ENCODE measurements at places on chromosomes 5 and 9.

DNA sequence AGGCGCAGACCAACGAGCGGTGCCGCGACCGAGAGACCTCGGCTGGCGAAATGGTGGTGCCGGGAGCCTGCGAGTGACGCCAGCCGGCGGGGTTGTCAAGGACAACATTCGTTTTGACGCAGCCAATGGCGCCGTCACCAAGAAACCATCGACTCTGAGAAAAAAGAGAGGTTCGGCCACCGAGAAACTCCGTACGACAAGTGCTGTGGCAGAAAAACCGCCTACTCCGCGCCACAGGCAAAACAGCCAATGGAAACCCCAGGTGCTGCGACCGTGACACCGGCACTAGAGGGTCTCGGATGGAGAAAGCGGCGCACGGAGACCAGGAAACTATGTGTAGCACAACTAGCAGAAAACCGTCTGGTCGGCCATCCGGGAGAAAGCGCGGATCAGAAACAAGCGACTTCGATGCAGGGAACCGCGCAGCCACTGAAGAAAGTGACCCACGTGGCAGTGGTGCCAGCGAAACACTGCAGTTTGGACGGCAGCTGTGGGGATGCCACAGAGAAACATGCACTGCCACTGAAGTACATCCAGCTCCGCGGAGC, 88.8 kb downstream of the ANXA2R start:
- peak; percentile 38 for DNase-seq

DNA sequence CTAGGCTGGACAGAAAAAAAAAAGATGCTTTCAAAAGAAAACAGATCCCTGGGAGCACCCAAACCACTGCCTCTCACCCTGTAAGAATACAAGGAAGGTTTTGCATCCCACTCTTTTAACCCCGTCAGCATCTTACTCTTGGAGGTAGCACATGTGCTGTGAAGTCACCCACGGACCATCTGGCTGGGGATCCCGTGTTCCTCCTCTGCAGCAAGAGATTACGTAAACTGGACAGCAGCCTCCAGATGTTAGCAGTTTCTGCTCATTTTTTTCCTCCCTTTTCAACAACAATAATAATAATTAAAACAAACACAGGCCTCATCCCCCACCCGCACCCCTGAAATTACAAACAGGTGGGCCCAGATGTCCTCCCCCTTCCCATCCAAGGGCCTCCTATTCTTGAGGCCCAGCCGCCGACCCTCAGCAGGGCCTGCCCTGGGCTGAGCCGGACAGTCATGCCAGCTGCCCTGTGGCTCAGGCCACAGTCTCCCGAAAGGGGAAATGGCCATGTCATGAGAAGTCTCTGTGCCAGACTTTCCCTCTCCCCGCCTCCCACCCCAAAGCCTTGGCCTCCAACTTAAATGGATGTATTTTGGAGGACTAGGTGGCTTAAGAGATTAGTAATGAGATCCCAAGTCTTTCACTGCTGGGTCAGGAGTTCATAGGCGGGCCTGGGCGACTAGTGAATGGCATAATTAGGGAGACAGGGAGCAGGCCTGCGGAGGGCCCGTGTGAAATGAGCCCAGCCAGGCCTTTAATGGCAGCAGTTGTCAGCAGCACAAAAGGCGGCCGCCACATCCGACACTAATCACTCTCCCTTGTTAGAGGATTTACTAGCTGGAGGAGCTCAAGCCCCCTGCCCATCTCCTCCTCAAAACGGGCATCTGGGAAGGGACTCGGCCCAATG, 165.1 kb downstream of the PAPPA start:
- peak; percentile 8 for DNase-seq

- no peak for DNase-seq
These were observed 18.4 kb upstream of the TCF7 start for GRCh38 chr5:134095887-134096589.

DNA sequence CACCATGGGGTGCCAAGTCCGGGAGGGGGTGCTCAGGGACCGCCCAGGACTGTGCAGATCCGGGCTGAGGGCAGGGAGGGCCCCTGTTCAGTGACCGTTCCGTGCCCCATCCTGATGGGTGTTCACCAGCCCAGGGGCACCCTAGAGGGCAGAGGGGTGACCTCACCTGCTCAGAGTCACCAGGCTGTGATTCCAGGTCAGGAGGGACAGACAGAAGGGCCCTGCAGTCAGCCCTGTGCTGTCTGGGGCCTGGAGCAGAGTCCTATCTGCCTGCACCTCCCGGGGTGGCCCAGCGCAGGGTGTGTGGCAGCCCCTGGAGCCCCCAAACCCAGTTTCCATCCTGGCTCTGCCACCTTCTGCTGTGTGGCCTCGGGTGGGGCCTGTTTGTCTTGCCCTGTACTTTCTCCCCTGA, 241.9 kb downstream of the PBX3 start:
- no peak for DNase-seq

DNA sequence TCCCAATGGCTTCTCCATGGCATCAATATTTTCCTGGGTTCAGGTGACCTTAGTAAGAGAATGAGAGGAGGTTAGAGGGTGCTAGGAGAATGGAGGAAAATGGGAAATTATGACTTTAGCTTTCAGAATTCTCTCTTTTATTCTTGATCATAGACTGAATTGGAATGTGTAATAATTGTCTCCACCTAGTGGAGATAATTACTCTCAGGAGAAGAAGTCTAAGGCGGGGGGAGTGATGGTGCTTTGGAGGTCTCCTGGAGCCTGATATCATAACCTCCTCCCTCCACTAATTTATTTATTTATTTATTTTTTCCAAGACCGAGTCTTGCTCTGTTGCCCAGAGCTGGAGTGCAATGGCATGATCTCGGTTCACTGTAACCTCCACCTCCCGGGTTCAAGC, 221.3 kb downstream of the GRIA1 start:
- no peak for DNase-seq
